ENCODE measurements at places on chromosomes 16 and 17.

GRCh38 chr16:84577034-84577803 is 40.7 kb downstream of the COTL1 start:
- no peak for DNase-seq

GRCh38 chr17:8116776-8117175 is 1.5 kb downstream of the ALOXE3 start:
- no peak for DNase-seq

DNA sequence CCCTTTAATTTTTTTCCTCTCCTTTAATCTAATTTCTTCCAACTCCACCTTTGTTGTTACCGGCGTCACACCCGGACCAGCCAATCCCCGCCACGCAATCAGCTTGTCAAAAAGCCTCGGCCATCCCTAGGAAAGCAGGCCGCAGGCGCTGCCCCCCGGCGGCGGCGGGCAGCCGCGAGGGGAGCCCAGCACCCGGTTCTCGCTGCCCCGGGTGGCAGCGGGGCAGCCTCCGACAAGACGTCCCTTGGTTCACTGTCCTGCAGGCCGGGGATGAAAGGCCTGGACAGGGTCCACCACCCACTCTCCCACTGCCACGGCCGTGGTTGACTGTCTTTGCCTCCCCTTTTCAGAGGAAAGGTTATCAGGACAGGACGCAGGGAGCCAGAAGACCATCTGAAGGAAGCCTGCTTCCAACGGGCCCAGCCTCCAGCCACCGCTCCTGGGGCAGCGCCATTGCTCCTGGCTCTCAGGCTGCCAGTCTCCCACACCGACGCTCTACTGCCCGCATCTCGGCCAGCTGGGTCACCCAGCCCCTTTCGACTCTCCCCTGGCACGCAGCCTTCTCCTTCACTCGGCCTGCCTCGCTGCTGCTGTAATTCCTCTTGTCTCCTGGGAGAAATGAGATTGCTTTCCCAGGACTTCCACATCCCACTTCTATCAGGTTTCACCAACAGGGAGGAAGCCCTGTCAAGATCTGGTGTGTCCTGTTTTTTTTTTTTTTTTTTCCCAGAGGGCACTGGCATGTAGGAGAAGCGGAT is 2.8 kb upstream of the UBTF start:
- peak; percentile 84 for DNase-seq

DNA sequence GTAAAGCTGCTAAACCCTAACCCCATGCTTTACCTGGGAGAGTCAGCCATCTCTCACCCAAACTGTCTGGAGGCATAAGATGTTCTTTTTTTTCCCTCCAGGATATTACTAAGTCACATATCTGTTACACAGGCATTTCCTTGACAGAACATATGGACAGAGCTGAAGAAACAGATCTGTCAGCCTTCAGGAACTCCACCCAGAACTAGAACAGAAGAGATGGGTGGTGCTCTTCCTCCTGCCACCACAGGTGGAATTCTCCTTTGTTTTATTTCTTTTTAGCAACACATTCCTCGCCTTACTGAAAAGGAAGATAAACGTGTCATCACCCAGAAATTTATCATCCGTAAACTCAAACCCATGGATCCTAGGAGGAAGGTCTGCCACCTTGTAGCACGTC is 8.8 kb downstream of the MYCBPAP start:
- DNase-seq = no peak

Measured in muscle of back (tissue), 13 donors.